ENCODE measurements at places on chromosomes 2 and 18. TPM values are rescaled to one million over a fixed set of nuclear protein-coding genes. Genes with fewer than 3 reads are reported as not detected.

GRCh38 chr2:100054426-100054825, 88.0 kb downstream of the AFF3 start:
- DNase-seq = no peak

GRCh38 chr2:177229442-177230242, 17.0 kb downstream of the HNRNPA3 start:
- no peak for DNase-seq

- peak; percentile 17 for DNase-seq
These were observed 322.1 kb upstream of the CHAC2 start for GRCh38 chr2:53445383-53446070.

DNA sequence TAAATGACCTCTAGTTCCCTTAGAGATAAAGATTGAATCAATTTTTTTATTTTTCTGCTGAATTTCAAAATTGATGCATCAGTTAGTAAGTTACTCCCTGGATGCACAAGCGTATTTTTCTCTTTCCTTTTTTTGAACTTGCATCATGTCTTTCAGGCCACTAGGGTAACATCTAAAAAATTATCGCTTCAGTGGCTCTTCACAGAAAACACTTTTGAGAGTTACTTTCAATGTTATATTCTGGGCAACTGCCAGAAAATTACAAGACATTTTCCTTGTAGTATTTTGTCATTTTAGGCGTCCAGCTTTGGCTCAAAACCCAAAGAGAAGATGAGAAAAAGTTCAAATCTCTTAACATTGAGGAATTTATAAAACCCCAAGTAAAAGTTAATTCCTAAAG, 59.8 kb downstream of the DSEL start:
- DNase-seq = no peak

- DNase-seq = no peak
These were observed 14.7 kb downstream of the AGAP1 start for GRCh38 chr2:235508371-235509160.

DNA sequence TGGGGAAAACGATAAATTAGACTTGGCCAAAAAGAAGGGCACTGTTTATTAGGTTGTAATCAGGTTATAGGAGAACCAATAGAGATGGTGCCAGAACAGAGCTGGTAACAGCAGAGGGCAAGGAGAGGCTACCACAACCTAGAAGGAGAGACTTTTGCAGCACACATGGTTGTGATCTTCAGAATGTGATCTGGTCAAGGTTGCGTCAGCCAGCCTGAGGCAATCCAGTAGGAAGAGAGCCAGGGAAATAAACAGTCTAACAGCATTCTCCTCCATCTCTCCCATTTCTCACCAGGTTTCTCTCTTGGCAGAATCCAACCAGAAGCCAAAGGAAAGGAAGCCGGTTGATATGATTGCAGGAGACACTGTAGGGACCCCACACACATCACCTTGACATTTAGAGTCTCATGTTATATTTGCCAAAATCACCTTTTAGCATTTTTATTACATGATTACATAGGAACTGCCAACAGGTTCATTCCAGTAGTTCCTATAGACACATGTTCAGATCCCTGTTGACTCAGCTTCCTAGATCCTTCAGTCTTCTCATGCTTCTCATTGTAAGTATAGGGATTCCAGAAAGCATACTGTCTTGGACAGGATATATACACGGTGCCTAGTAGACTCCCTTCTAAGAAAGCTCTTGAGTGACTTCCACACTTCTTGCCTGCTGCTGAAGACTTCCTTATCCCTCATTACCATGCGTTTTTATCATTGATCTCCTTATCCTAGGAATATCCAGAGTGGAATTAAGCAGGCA, 17.6 kb upstream of the SPATS2L start:
- no peak for DNase-seq

DNA sequence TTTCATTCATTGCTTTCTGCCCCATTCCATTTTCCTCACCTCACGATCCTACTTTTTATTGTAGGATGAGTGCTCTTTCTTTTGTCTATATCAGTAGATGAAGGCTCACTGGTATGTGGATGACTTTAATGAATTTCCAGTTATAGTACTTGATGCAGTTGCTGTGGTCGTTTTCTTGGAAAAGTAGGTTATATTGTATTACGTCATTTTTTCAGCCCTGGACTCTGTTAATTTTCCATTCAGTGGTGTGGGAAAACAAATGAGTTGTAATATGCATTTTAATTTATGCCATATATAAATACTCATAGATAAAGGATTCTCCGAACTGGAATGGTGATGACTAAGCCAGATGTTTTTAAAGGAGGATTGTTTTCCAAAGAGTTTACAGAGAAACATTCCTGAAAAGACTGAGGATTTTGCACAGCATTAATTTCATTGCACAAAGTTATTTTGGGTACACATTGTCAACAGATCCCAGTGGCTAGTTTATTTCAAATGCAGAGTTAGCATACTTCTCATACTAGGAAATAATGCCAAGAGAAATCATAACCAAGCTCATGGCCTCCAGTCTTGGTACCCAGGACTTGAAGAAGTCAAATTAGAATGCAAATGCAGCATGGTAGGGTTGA, 189.7 kb downstream of the PAX3 start:
- DNase-seq = no peak

C2orf80 gene
- not detected for total RNA-seq

MBD5 gene
- total RNA-seq = 17.9 TPM

ANKRD30BL gene
- total RNA-seq = not detected
